NCI-H526 (cell line): ENCODE measurements at places on chromosomes 7 and 10.

- DNase-seq = no peak
These were observed 37.6 kb downstream of the AKR1C4 start for GRCh38 chr10:5234106-5234860.

- DNase-seq = no peak
These were observed 17.5 kb upstream of the CYP2E1 start for GRCh38 chr10:133509700-133510099.

DNA sequence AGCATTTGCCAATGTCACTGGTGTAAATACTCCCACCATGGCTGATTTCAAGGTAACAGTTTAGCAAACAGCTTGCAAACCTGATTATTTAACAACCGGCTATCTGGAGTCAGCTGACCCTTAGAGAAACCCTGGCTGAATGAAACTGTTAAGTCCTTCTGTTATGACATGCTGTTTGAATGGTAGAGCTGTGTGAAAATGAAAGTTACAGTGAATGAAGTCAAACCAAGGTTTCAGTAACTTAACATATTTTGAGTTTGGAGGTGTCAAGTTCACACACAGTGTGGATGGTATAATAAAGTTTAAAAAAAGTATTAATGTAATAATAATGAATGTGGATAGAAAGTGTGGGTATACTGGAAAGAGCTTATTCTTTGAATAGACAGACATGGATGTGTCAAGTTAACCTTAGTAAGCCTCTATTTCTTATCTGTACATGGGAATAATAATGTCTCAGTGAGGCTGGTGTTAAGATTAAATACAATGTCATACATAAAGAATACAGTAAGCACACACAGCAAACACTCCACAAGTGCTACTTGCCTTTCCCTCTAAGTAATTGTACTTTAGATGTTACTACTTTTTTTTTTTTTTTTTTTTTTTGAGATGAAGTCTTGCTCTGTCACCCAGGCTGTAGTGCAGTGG lies 150.4 kb downstream of the TAX1BP1 start:
- DNase-seq = no peak

DNA sequence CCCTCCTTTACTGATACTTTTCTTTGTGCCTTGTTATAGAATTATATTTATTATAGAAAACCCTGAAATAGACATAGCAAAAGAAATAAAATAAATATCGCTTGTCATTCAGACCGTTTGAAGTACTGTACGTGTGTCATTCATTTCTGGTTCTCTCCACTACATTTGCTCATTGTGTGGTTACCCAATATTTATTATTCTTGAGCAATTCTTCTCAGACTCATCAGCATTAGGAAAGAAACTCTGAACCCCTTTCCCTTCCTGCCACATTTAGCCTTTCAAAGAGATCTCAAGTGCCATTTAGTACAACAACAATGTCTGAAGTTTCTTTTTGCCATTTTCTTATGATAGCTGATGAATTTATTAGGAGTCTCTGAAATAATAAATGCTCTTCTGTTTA lies 154.1 kb downstream of the KIAA1217 start:
- DNase-seq = no peak

DNA sequence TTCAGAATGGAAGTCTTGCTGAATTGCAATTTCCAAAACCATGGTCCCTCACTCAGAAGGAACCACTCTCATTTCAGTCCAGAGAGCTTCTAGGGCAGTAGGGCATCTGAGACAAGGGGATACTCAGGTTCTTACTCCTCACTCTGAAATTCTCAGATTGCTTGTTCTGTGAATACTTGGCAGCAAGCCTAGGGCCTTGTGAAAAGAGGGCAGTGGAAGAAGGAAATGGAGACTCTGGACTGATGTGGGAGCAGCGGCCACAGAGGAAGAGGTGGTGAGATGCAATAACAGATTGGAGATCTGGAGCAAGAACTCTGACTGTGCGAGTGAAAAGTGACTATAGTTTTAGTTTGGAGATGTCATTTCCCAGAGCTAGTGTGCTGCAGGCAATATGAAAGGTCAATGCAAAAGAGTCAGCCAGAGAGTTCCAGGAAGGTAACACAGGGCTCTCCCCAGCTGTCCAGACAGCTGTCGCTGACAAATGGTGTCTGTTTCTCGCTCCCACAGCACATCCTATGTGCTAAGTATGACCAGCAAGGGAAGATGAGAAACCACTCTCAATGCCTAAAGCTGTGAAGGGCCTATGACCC lies 291.6 kb upstream of the KIAA1217 start:
- DNase-seq = no peak

DNA sequence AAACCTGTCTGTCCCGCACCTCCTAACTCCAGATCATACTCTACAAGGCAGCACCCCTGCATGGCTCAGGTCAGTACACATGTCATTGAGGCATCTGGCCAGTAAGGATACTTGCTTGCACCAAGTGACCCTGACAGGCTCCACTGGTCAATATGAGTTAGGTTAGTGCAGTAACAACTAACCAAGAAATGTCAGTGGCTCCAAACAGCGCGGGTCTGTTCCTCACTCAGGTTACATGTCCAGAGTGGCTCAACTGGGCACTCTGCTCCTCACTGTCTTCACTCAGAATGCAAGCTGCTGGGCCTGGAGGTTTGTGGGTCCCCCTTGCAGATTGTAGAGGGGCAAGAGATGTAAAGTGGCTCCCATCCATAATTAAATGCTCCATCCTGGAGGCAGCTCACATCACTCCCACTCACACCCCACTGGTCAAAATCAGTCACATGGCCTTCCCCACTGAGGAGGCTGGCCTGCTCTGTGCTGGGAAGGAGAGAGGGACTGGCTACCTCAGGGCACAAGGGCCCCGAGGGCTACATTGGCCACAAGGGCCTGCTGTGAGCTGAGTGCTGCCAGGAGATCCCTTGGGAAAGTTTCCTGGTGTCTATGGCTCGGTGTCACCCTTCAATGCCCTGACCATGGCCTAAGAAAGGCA lies 109.1 kb upstream of the GDF10 start:
- DNase-seq = no peak

GRCh38 chr10:84138478-84139125 lies 707 bp upstream of the GHITM start:
- DNase-seq = no peak

DNA sequence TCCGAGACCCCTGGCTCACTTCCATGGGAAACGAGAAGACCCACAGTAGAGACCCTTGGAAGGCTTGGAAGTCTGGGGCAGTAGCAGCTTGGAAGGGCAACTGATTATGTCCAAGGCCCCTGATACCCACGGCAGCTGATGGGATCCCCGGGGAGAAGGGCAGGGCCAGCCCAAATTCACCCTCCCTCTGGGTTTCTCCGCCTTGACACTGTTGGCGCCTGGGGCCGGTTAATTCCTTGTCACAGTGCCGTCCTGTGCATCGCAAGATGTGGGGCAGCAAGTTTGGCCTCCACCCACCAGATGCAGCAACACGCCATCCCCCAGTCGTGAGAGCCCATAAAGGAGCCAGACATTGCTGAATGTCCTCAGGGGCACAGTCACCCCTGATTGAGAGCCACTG lies 89.2 kb downstream of the RGS10 start:
- no peak for DNase-seq

DNA sequence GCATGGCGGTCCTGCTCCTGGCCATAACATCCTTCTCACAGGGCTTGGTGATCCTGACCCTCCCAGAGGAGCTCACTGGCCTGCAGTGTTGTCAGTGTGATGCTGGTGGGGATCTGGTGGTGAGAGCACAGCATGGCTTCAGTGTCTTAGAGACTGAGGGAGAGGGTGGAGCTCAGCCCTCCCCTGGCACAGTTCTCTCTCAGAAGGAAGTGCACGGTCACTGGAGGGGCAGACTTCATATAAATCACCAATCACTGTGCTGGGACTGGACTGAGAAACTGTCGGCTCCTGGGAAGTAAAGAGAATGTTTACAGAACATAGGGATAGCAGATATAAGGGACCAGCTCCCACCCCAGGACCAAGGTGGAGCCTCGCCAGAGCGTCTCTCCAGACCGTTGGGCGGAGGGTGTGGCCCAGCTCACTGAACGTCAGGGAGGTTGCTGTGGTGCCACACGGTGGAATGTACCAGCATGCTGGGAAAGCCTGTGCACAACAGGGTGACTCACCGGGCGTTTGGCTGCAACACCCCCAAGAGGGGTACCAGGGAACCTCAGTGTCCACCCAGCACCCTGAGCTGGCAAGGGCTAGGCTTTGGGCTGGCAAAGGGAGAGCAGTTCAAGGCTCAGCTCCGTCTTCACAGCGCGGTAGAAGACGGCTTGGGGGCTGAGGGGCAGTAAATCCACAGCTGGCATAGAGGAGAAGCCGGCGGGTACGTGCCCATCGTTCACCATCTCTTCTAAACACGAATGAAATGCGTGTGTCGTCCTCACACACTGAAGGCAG lies 8.8 kb upstream of the GET4 start:
- DNase-seq = no peak

GRCh38 chr7:33395340-33395739 lies 266.0 kb downstream of the BBS9 start:
- DNase-seq = no peak

GRCh38 chr10:59258890-59259289 lies 82.4 kb downstream of the PHYHIPL start:
- no peak for DNase-seq

DNA sequence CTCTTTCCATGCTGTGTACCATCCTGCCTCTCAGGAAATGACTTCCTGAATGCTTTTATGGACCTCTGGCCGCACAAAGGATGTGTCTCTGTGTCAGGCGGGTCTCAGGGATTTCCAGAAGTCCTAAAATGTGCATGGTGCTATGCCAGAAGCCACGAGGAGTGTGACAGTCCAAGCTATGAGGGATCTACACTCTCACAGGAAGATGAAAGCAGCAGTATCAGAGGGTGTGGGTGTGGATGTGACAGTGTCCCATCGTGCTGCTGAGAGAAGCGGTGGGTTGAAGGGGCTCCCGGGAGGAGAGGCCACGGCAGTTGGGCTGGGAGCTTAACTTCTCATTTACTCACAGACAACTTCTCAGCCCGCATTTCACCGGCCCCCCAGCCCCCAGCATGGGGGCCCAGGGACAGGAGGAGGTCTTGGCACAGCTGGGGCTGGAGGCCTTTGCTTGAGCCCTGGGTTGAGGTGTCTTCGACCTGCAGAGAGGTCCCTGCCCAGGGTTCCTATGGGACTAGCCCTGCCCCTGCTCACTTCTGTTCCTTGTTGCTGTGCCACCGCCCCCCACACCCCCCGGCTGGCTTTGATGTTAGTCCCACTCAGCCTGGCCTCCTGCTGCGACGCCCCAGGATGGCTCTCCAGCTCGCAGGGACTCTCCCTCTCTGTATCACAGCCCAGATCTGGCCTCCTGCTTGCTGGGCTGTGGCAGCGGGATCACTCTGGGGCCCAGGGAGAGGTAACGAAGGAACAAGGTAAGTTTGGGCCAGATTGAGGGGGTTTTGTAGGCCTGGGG lies 30.8 kb upstream of the EMX2 start:
- DNase-seq = no peak

DNA sequence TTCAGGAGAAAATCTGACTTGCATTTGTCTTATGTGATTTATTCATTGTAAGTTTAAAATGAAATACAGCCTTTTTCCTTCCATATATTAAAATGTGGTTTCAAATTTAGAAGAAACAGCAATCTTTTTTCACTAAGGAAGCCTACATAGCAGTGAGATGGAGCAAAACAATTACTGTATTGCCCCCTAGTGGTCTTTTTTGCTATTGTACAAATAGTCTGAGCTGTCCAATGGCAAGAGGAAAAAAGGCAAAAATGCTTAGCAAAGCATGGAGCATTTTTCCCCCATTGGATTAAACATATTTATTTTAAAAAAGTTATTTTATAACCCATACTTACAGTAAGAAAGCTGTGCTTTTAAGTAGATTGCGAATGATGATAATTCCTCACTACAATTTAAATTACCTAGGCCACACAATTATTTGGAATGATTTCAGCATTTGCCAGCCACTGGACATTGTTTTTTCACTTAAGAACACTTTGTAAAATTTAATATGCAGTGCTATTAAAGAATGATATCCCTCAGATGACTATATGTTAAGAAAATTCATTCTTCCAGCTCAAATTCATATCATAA lies 119.5 kb downstream of the CPED1 start:
- DNase-seq = peak; percentile 85

GRCh38 chr10:78919181-78919966 lies 149.4 kb upstream of the ZMIZ1 start:
- DNase-seq = no peak

- no peak for DNase-seq
These were observed 292.0 kb upstream of the AOAH start for GRCh38 chr7:37016064-37016878.

DNA sequence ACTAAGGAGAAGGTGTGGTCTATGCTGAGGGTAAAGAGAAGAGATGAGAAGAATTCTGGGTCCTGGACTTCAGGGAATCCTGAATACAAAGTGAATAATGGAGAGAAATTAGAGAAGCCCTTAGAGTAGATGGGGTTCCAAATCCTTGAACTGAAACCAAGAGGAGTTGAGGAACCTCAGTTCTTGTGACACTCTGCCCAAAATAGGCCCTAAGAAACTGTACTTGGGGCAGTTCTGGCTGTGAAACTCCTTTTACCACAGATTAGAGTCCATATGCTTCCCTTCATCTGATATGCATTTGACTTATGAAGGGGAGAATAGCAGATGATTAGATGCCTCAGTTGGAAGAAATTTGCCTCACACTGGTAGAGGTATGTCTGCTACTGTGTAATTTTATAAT lies 19.0 kb downstream of the TES start:
- no peak for DNase-seq

DNA sequence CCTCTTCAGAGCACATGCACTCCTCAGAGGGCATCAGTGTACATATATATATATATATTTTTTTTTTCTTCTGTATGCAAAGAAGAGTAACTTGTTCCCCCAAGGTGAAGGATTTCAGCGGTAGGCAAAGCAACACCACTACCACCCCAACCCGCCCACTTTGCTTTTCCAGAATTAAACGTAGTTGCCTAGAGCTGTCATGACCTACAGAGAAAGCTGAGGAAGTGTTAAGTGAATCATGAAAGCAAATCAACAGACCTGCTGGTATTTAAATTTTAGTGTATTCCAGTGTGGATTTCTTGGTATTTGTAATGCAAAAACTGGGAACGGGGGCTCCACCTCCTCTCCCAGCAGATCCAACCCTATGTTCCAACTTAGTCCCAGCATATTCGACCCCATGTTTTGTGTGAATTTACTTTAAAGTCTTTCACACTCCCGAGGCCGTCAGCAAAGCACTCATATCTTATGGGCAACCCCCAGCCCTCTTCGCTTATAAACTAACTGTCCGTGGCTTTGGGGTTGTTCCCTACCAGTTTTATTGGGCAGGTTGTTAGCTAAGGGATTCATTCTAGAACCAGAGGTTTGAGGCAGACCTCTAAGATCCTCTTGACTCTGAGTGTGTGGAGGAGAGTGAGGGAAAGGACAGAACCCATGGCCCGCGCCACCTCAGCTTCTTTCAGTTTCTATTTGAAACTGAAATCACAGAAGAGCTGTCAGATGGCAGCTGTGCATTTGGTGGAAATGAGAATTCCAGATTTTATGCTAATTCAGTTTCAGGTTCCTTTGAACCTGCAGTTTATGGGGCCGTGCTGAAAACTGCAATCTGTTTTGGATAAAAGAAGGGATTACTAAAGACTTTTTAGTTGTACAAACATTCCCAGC lies 450.2 kb upstream of the GALNT17 start:
- no peak for DNase-seq

DNA sequence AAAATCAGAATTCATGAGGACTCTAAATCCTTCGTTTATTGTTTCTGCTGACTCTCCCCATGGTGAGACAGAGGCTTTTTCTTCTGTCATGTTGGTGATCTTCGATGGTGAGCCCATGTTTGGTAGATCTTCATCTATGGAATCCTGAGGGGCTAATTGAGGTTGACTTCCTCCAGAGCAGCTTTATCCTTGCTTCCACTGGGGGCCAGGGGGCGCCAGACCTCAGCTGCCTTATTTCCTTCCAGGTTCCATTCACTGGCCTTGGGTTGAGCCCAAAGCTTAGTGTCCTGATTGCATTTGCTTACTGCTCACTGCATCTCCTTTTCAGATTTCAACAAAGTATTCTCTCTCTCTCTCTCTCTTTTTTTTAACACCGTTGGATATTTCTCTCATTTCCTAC lies 80.7 kb downstream of the GCC1 start:
- DNase-seq = peak; percentile 45
